ENCODE measurements at places on chromosomes 11 and 22.

DNA sequence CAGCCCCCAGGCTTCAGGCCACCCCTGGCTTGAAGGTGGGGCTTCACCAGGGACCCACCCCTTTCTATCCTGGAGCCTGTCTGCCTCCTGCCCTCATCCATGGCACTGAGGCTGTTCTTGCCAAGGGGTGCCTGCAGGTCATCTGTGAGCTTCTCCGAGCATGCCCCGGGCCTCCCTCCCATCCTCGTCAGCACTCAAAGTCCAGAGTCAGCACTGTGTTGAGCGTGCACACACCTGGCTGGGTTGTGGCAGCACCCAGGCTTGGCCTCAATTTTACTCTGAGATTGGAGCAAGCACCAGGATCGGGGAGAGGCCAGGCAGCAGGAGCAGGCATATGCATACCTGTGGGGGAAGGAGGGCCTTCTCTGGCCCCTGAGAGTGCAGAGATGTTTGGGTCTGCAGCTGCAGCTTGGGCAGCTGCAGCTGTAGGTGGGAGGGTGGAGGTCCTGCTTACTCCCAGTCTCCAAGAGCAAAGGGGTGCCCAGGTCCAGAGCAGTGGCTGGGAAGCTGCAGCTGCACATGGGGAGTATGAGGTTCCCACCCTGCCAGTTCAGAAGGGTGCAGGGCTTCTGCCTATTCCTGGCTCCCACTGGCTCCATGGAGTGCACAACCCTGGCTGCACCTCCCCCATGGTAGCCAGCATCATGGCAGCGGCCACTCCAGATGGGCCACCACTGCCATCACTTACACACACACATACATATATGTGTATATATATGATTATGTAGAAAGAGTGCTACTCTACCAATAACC, 488.7 kb downstream of the JRKL start:
- no peak for DNase-seq

DNA sequence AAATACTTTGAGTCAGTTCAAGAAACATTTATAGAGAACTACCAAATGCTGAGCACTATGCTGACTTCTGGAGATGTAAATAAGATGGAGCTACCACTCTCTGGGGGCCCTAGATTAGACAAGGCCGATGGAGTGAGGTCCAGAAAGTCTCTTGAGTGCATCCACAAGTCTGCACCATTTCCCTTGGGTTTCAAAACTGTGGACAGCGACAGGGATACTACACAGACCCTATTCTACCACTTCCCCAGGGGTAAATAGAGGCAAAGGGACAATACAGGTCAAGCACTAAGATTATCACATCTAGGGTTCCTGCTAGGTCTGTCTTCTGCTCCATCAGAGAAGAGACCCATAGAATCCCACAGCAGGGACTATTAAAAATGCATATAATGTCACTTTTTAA, 183.2 kb downstream of the GRIA4 start:
- no peak for DNase-seq

- DNase-seq = no peak
Observed at GRCh38 chr11:27028561-27028965, 12.1 kb upstream of the BBOX1 start.

DNA sequence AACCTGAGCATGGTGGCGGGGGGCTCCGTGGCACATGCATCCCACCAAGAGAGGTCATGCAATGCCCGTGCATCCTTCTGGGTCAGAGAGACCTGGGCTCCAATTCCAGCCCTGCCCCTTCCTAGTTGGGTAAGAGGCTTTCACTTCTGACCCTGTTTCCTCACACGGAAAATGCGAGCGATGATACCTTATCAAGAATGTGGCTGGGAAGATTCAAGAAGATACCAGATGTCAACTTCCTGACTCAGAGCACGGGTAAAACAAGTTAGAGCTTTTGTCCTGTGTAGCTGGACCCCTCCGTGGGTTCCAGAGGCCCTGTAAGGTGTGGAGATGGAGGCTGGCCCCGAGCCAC, 8.7 kb upstream of the DGKZ start:
- no peak for DNase-seq

- no peak for DNase-seq
Observed at GRCh38 chr11:68934321-68934645, 30.6 kb downstream of the IGHMBP2 start.

DNA sequence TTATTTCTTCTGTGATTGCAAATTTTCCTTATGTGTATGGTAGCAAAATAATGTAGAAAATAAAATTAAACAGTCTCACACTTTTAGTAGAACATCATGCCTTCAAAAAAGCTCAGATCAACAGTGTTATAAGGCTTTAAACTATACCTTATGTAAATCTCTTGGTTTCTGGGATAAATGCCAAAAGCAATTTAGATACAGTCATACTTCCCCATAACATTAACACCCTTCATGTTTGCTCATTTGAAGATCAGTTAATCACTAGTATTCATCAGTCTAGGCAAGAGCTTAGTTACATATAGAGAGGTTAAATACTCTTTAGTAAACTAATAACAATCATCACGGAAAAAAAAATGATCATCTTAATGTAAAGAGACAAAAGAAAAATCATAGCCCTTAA, 421.8 kb upstream of the ANO3 start:
- DNase-seq = no peak

GRCh38 chr11:61630089-61630488, 49.2 kb upstream of the SYT7 start:
- no peak for DNase-seq

DNA sequence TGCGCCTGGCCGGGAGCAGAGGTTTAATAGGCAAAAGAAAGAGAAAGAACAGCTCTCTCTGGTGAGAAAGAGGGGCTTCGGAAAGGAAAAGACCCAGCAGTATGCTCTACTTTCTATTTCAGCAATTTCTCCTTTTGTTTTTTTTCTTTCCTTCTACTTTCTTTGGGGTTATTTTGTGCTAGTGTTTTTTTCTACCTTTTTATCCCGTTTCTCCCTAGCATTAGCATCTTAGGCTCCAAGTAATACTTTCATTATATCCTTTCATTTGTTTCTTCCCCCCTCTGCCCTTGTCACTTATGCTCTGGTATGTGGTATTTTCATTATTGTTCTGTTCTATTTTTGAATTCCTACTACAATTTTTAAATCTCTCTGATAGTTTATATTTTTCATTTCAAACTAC, 4.5 kb downstream of the SNU13 start:
- DNase-seq = no peak

DNA sequence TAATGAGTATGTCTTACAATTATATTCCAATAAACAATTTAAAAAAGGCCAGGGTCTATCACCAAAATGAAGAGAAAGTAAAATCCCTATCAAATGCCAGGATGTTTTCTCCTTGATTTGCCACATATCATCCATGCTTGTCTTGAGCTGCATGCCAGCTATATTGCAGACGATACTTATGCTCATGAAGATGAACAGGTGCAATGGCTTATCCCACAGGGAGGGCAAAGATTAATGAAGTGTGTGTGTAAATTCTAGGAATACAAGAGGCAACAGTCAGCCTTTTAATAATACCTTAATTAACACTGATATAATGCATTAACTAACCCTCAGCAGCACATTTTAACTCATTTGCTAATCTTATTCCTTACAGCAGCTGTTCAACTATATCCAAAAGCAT, 850.5 kb downstream of the KCNA4 start:
- no peak for DNase-seq

- no peak for DNase-seq
Observed at GRCh38 chr11:2755071-2755470, 55.3 kb upstream of the KCNQ1OT1 start.

- no peak for DNase-seq
Observed at GRCh38 chr11:44466531-44467205, 98.8 kb upstream of the CD82 start.

- no peak for DNase-seq
Observed at GRCh38 chr11:118922745-118923627, 2.7 kb downstream of the BCL9L start.

DNA sequence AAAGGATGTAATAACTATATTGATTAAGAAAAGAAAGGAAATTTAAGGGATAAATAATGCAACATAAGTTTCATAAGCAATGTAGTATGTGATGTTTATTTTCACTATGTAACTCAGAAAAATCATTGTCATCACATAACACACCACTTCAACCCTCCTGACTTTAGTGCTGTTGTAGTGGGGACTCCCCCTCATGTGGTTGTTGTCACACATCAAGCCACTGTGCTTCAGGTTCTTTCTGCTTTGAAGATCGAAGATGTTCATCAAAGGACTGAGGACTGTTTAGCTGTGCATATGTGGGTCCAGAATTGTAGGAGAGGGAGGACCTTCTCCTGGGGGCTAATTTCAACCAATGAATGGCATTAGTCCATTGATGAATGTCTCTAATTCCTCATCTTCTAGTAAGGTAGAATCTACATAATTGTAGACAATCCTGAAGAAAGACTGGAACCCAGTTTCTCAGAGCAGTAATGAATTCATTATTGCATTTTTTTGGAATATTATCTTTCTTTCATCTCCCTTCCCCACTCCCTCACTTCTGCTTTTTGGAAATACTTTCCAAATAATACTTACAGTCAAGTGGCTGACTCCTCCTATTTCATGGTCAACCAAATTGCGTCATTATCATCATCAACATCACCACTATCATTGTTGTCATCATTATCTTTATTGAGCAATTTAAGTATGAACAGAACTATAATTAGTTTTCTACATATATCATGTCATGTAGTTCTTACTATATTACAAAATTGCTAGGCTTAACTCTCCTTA, 9.8 kb upstream of the CARD16 start:
- no peak for DNase-seq

GRCh38 chr11:57116654-57117053, 65.1 kb upstream of the LRRC55 start:
- no peak for DNase-seq

GRCh38 chr22:36194971-36195370, 6.6 kb downstream of the APOL4 start:
- peak; percentile 36 for DNase-seq

DNA sequence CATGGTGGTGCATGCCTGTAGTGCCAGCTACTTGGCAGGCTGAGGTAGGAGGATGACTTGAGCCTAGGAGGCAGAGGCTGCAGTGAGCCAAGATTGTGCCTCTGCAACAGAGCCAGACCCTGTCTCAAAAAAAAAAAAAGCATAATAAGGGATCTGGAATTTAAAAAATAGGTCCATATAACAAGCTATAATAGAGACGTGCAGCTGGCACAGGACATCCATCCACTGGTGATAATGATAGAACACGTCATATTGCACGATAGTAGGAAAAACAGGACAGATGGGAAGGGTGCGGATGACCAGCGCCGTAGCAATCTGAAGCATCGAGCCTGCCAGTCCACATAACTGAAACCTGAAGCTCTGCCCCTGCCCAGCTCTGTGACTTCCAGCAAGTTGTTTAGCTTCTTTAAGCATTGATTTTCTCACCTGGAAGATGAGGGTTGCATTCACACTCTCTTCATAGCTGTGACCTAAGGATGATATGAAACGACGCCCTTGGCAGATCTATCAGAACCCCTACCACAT, 60.3 kb upstream of the PRODH start:
- no peak for DNase-seq

GRCh38 chr11:67452141-67452952, at the start of gene GPR152:
GPR152 (minus strand) TSS chr11:67452729; CDS start chr11:67452724, 5 bp downstream.
- DNase-seq = no peak

- DNase-seq = no peak
Observed at GRCh38 chr22:26527574-26528465, 15.5 kb upstream of the TFIP11 start.

GRCh38 chr11:95908826-95909225, 15.1 kb downstream of the MTMR2 start:
- no peak for DNase-seq

DNA sequence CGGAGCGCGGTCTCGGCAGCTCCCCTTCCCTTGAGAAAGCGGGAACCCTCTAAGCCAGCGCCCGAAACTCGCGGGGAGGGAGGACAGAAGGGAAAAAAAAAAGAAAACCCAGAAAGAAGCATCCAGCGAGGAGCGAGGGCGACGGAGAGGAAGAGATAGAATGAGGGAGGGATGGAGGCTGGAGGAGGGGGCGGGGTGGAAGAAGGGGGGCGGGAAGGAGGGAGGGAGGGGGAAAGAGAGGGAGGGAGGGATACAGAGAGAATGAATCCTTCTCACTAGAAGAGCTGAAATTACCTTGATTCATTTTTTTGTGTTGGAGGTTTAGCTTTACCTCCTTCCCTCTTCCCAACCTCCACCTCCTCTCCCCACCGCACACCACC, 19.3 kb upstream of the BDNF start:
- DNase-seq = peak; percentile 68

DNA sequence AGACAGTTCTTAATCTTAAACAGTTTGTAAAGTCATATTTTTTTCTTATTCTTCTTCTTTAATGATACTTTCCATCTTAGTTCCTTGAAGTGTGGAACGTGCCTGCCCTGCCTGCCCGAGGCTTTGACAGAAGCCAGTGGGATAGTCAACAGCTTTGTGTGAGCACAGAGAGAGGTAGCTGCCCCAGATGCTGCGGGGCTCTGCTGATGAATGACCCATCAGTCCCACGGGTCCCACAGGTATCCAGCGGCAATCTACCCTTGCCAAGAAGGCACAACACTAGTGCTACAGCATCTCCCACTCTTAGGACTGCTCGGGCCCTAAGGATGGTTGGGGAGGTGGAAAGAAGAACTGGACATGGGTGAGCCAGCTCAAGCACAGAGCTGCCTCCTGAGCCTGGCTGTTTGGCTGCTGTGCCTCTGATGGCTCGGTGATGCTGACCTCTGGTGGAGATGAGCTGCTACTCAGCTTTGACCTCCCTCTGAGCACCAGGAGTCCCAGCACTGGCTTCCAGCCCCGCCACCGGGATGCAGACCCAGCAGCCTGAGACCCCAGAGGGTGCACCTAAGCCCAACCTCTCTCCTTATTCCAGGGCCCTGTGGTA, 11.8 kb upstream of the APLNR start:
- peak; percentile 25 for DNase-seq

DNA sequence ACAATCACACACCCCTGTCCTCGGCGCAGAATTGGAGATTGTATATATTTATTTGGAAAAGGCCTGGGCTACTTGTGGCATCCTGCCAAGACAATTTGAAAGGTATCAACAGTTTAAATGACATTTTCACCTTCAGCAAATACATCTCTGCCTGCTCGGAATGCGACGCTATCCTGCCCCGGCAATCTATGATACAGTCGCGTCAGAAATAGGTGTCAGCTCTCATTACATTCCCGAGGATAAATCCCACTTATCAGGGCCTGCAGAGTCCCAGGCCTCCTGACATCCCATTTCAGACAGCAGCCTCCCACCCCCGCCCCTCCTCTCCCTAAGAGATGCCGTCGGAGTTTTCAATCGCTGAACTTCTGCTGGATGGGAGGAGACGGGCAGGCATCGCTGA, 114.7 kb downstream of the BRD1 start:
- DNase-seq = no peak

DNA sequence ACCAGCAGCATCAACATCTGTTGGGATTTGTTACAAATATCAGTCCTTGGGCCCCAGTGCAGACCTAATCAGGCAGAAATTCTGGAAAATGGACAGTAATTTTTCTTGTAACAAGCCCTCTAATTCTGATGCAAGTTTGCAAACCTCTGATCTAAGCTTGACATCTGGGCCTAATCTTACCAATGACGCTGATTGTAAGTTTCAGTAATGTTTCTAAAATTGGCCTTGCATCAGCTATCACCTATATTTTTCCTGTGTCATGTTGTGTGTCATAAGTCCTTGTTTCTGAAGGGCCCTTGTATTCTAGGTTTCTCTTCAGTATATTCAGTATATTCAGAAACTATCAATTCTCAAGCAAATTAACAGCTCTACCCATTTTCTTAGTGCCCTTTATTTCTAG, 36.4 kb downstream of the ZNF215 start:
- no peak for DNase-seq

Measured in C1 segment of cervical spinal cord (tissue), 14 donors.